ENCODE measurements at places on chromosomes 4 and X. TPM values are rescaled to one million over a fixed set of nuclear protein-coding genes. Genes with fewer than 3 reads are reported as not detected.

The CENPVL2 gene
- total RNA-seq = not detected

DNA sequence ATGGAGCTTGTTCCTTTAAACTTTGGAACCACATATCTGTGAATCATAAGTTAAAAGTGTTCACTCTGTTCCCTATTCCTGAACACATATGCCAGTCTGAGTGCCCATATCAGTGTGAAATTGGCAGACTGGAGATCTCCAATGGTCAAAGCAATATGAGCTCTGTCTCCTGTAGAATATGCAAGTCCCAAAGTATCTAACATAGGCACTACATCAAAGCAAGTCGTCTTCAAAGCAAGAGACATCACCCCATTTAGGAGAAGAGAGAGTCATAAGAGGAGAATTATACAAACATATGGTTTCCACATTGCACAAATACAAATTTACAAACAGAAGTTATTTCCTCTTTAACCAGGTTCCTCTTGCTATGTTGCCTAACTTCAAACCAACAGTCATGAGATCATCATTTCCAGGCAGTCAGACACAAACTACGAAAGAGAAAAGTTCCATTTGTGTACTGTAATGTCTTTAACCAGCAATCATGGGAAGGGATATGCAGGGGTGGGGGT is 9.9 kb upstream of the GK start:
- no peak overlapping the region for H3K27ac ChIP-seq
- DNase-seq = no peak
- no peaks in the 10 kb centered on the region for H3K36me3 ChIP-seq
- H3K4me3 ChIP-seq = no peak overlapping the region
- no peaks in the 10 kb centered on the region for H3K4me1 ChIP-seq
- H3K27me3 ChIP-seq = no peaks in the 10 kb centered on the region

The CT47B1 gene
- not detected for total RNA-seq

DNA sequence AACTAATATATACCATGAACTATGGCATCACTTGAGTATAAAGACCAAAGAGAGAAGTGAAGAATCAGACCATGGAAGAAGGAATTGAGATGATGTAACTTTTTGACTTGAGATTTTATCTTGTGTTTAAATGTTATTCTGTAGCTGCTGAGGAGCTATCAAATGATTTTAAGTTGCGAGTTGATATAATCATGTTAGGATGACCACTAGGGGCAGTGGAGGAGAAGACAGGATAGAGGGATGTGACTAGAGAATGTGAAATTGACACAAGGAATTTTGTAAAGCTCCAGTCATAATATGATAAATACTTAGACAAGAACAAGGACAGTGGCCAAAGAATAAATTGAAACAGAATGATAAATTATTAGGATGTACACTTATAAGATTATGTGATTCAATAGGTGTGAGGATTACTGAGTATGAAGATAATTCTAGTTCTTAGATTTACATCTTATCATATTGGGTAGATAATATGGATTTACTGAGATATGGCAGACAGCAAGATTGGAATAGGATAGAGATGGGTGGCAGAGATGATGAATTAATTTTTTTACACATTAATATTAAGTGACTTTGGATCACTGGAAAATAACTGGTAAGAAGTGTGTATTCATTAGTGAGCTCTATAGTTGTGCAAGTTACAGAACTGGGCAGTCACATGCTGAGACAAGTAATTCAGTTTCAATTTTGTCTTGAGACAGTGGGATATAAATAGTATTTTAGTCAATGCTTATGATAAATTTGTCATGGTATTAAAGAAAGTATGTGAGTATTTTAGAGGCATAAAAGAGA is 816.0 kb upstream of the PCDH10 start:
- H3K36me3 ChIP-seq = no peaks in the 10 kb centered on the region
- DNase-seq = no peak
- H3K4me3 ChIP-seq = no peak overlapping the region
- no peak overlapping the region for H3K27ac ChIP-seq

The RIBC1 gene
- 0.49 TPM for total RNA-seq

The CXCR3 gene
- 45.4 TPM for total RNA-seq

DNA sequence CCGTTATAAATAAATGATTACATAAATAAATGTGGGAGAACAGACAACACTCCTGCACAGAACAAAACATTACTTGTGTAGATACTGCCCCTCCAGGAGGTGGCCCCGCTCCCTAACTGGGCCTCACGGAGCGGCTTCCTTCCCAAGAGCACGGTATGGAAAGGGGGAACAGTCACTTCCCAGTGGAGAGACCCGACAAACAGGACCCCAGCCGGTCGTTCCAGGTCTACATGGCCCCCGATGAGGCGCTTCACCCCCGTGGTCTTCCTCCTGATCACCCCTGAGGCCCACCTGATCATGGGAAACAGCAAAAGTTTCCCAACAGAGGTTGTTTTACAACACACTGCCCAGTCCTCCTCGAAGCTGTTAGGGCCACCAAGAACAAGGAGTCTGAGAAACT is 6.6 kb upstream of the SLC6A8 start:
- no peak for DNase-seq
- no peaks in the 10 kb centered on the region for H3K27me3 ChIP-seq
- no peak overlapping the region for H3K27ac ChIP-seq
- no peak overlapping the region for H3K4me3 ChIP-seq
- H3K4me1 ChIP-seq = no peaks in the 10 kb centered on the region
- no peaks in the 10 kb centered on the region for H3K36me3 ChIP-seq

The MFSD8 gene
- 17.0 TPM for total RNA-seq

- no peaks in the 10 kb centered on the region for H3K27me3 ChIP-seq
- no peaks in the 10 kb centered on the region for H3K36me3 ChIP-seq
- H3K27ac ChIP-seq = no peak overlapping the region
- H3K4me3 ChIP-seq = no peak overlapping the region
- H3K4me1 ChIP-seq = no peaks in the 10 kb centered on the region
Observed at GRCh38 chr4:120777459-120777858, 145.1 kb downstream of the PRDM5 start.

DNA sequence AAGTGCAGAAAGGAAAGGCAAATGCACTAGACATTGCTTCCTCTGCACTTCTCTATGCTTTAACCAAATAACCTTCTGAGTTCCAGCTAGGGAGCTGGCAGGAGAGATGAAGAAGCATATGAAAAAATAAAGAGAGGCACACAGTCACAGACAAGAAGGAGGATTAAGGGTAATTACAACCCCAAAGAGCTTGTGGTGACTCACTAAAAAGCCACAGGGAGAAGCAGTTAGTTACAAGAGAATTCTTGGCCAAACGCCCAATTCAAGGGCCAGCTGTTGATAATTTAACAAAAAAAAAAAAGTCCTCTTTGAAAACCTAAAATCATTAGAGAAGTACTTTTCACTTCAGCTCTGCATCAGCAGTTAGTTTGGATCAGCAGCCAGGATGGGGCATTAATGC is 478.0 kb downstream of the KCNIP4 start:
- no peak overlapping the region for H3K4me3 ChIP-seq
- no peaks in the 10 kb centered on the region for H3K4me1 ChIP-seq
- no peaks in the 10 kb centered on the region for H3K27me3 ChIP-seq
- no peaks in the 10 kb centered on the region for H3K36me3 ChIP-seq
- H3K27ac ChIP-seq = no peak overlapping the region

DNA sequence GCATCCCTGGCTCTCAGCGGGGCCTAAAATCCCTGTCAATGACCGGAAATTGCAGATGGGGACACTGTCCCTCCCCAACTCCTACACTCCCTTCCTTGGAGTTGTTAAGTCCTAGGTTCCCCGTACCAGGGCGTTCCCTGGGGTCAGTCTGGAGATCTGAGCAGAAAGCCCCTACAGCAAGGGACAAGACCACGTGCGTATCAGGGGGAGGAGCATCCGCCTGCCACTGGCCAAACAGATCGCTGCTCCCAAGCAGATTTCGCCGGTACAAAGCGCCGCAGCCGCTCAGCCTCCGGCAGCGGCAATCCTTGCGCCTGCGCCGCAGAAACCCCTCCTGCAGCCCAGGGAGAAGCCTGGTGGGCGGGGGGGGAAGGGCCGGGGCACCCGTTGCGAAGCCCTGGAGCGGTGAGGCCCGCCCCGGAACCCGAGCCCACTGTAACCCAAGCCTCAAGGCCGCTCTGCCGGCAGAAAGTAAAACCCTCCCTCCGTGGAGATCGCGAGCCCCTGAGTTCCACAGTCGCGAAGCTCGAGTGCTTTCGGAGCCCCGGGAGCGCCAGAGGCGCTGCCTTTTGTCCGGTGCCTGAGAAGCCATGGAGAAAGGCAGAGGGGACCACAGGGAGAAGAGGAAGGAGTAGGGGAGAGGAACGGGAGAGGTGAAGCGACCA is 2.7 kb downstream of the CRMP1 start:
- peaks cover 17% of the 10 kb centered on the region for H3K27me3 ChIP-seq
- H3K27ac ChIP-seq = no peak overlapping the region
- DNase-seq = no peak
- no peaks in the 10 kb centered on the region for H3K36me3 ChIP-seq
- H3K4me3 ChIP-seq = no peak overlapping the region

DNA sequence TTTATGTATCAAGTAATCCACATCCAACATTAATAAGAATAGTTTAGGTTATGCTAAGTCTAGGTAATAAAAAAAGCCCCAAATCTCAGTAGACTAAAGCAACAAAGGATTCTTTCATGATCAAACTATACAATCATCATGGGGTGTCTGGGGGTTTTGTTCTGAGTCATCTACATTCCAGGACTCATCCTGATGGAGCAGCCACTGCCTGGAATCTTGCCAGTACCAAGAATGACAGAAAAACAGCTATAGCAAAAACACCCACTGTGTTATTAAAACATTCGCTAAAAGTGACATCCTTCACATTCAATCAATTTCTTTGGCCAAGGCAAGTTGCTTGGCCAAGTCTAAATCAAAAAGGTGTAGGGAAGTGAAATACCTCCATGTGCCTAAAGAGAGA is 3.9 kb upstream of the ARHGEF38 start:
- no peaks in the 10 kb centered on the region for H3K4me1 ChIP-seq
- no peak for DNase-seq
- H3K36me3 ChIP-seq = no peaks in the 10 kb centered on the region
- H3K4me3 ChIP-seq = no peak overlapping the region
- H3K27ac ChIP-seq = no peak overlapping the region

The RIPPLY1 gene
- not detected for total RNA-seq

GRCh38 chr4:15333692-15334633 is 93.9 kb upstream of the C1QTNF7 start:
- H3K27me3 ChIP-seq = no peaks in the 10 kb centered on the region
- H3K4me1 ChIP-seq = no peaks in the 10 kb centered on the region
- H3K27ac ChIP-seq = no peak overlapping the region

The SHISA3 gene
- total RNA-seq = 6.3 TPM

DNA sequence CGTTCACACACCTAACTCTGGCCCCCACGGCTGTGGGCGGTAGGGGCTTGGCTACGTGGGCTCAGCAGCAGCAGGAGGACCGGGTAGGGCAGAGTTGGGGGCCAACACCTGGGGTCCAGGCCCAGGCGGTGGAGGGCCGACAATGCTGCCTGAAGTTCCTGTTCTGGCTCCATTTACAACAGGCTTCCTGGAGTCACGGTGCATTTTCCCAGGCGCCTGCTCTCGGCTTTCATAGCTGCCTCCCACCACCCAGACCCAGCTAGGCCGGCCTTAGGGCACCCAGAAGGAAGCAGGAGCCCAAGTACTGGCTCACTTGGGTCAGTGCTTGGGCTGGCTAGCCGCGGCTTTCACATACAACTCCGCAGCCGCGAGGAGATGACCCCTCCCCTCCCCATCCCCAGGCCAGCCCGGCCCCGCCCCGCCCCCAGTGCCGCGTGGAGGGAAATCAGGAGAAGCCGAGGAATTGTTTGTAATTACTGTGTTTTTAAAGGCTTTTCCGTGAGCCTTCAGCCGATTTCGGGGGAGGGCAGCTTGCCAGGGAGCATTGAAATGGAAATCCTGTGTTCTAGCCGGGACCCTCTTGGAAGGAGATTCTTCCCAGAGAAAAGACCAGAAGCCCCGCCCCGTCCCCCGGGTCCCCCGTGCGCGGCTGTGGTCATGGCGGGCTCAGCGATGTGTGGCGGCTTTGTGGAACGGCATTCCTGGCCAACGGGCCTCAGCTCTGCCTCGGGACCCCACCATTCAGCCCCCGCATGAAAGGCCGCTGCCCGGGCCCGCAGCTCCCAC is 28.5 kb downstream of the PJA1 start:
- no peak for DNase-seq
- H3K36me3 ChIP-seq = no peaks in the 10 kb centered on the region
- H3K4me3 ChIP-seq = no peak overlapping the region

DNA sequence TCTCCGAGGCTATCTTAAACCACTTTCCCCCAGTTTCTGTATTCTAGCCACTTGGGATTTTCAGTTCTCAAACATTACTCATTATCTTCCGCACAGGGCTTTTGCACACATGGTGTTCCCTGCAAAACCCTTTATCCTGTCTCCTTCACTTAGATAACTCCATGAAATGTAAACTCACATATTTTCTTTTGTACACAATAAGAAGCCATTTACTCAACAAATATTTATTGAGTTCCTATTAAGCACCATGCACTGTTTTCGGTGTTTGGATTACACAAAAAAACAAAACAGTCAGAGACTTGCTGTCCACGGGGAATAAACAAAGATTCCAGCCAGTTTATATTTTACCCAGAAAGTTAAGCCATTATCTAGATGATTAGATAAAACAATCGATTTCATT is 42.5 kb upstream of the UNC5C start:
- no peak for DNase-seq
- no peak overlapping the region for H3K4me3 ChIP-seq
- no peaks in the 10 kb centered on the region for H3K4me1 ChIP-seq
- no peak overlapping the region for H3K27ac ChIP-seq
- no peaks in the 10 kb centered on the region for H3K27me3 ChIP-seq

DNA sequence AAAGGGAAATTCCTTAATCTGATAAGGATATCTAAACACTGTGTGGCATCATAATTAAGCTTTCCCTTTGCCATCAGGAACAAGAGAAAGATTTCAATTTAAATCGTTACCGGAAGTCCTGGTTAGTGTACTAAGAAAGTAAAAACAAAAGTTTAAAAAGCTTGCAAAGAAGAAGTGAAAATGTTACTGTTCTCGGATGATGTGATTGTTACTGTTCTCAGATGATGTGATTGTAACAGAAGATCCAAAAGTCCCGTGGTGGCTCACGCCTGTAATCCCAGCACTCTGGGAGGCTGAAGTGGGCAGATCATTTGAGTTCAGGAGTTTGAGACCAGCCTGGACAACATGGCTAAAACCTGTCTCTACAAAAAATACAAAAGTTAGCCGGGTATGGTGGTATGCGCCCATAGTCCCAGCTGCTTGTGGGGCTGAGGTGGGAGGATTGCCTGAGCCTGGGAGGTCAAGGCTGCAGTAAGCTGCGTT is 62.5 kb downstream of the RGS12 start:
- peak overlapping the region; percentile 72 for H3K27ac ChIP-seq
- peaks cover 8% of the 10 kb centered on the region for H3K4me1 ChIP-seq
- no peaks in the 10 kb centered on the region for H3K36me3 ChIP-seq
- H3K27me3 ChIP-seq = no peaks in the 10 kb centered on the region

The MAGEE2 gene
- total RNA-seq = not detected

The GUCY1A1 gene
- total RNA-seq = 0.48 TPM

DNA sequence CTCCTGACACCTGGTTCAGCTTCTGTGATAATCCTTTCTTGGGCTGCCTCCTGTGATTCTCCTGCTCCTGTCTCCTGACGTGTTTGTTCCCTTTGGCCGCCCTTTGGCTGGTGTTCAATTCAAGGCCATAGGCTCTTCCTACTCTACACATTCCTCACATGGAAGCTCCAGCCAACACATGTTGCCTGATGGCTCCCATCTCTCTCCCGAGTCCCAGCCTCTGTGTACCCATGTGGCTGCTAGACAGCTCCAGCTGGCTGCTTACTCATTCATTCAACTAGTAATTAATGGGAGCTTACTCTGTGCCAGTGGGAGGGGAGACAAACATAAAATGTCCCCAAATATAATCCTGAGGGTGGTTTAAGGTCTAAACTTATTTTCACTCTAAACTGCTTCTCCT is 9.2 kb upstream of the MED28 start:
- no peak overlapping the region for H3K27ac ChIP-seq
- H3K4me3 ChIP-seq = no peak overlapping the region
- H3K4me1 ChIP-seq = no peaks in the 10 kb centered on the region

The PITX2 gene
- total RNA-seq = not detected

The PQBP1 gene
- total RNA-seq = 71.0 TPM

- no peaks in the 10 kb centered on the region for H3K36me3 ChIP-seq
- H3K27me3 ChIP-seq = peaks cover 4% of the 10 kb centered on the region
- DNase-seq = no peak
Observed at GRCh38 chr4:7189066-7189465, 3.3 kb upstream of the SORCS2 start.

All from GM12878 (cell line).